Dermis blood vessel endothelial cell (primary cell): ENCODE measurements at places on chromosomes 11 and 22. TPM values are rescaled to one million over a fixed set of nuclear protein-coding genes. Genes with fewer than 3 reads are reported as not detected.

DAGLA gene
- total RNA-seq = 4.4 and 4.7 TPM in 2 replicates

CAPN1 gene
- 97.2 and 207 TPM in 2 replicates for total RNA-seq

APOA5 gene
- total RNA-seq = not detected in 2 replicates

OTUB1 gene
- total RNA-seq = 52.3 and 57.7 TPM in 2 replicates

DNA sequence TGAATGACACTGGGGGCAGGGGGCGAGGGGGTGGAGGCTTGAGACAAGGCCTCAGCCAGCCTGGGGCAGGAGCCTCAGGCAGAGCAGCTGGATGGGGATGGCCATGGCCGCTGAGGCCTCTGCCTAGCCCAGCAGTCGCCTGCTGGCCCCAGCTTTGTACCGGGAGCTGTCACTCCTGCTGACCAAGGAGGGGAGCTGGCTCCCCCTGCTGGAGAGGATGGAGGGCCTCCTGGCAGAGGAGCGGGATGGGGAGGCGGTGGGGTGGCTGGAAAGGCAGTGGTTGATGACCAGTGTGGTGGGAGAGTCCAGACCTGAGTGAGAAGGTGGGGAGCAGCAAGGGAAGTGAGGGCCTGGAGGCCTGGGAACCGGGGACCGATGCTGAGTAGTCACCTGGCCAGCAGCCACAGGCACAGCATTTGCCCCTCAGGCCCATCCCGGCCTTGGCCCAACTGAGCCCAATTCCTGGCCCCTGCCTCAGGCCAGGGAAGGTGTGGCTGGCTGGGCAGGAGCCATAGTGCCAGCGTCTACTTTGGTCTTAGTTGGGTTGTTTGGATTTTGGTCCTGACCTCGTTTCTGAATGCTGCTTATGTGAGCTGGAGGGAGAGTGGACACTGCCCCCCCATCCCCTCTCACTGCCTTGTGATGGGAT lies 6.0 kb upstream of the SUSD2 start:
- DNase-seq = peak; percentile 90

- no peak for DNase-seq
Measured at GRCh38 chr22:46757104-46757503, 5.3 kb upstream of the TBC1D22A start.

GRCh38 chr11:2314525-2315394 lies 12.9 kb downstream of the TSPAN32 start:
- peak; percentile 15 for DNase-seq

GRCh38 chr11:48050304-48050703 lies 69.9 kb downstream of the PTPRJ start:
- DNase-seq = no peak

- no peak for DNase-seq
Measured at GRCh38 chr11:44857490-44858090, 93.1 kb downstream of the TP53I11 start.

DNA sequence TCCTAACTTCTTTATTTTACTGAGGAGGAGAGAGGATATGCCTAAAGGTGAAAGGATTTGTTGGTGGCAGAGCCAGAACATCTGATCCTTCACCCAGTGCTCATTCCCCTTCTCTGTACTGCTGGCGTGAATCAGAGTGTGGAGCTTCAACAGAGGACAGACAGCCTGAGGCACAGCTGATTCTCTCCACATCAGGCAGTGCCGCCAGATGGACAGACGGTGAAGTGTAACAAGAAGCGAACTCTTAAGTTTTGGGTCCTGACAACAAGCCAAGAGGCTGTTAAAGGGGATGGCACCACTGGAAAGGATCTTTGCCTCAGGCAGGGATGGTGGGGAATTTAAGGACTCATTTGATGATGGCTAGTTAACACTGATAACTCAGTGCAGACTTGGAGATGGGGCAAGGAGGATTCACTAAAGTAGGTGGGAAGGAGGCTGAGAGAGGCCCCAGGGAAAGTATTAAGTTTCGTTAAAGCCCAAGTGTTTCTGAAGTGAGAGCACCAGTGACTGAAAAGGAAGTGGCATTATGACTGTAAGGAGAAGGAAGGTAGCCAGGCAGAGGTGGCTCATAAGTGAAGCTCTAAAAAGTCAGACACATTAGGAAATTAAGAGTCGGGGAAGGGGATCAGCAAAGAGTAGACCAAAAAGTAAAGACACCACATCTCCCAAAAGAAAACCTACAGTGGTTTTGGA lies 81.3 kb downstream of the CLPB start:
- DNase-seq = no peak

DNA sequence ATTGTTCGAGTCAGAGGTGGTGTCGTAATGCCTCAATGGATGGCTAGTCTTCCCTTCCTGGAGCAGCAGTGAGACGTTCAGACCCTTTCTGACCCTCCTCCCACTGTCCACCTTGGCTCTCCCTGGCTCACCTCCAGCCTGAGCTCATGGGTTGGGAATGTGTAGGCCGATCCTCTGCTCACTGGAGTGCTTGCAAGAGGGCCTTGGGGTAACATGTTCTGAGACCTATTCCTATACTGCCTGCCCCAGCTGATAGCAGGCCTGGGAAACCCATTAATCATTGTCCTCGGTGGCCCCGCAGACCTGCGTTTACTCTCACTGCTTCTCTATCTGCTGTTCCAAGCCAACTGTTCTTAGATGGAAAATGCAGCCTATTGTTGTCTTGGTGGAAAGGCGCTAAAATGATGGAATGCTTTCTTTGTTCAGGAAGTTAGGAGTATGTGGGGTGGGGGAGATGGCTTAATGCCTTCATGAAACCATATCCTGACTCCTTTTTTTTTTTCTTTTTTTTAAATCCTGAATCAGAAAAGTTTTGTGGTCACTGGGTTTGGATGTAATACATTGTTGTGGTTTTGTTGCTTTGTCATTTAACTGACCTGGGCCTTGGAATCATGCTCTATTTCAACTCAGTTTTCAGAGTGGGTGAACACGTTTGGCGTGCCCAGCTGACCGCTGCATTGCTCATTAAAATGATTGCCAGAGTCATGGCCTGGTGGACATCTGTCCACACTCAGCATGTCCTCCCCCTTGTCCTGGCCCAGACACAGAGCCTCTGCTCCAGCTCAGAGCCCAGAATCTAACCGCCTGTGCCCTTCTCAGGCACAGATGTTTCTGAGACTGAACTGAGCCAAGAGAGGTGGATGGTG lies 72.5 kb downstream of the MICAL2 start:
- DNase-seq = peak; percentile 98

DNA sequence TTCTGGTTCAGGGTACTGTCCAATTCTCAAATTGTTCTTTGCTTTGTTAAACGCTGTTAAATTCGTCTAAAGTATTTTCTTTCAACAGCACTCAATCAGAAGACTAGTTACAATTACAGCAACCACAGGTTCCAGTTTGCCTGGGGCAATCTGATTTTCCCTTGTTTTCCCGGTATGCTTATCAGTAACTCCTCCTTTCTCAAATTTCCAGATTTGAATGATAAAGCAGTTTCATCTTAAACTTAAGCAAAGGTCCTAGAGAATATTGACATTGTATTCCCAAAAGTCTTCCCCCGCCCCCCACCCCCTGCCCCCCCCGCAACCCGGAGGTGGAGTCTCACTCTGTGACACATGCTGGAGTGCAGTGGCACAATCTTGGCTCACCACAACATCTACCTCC lies 10.5 kb upstream of the USP28 start:
- no peak for DNase-seq

DNA sequence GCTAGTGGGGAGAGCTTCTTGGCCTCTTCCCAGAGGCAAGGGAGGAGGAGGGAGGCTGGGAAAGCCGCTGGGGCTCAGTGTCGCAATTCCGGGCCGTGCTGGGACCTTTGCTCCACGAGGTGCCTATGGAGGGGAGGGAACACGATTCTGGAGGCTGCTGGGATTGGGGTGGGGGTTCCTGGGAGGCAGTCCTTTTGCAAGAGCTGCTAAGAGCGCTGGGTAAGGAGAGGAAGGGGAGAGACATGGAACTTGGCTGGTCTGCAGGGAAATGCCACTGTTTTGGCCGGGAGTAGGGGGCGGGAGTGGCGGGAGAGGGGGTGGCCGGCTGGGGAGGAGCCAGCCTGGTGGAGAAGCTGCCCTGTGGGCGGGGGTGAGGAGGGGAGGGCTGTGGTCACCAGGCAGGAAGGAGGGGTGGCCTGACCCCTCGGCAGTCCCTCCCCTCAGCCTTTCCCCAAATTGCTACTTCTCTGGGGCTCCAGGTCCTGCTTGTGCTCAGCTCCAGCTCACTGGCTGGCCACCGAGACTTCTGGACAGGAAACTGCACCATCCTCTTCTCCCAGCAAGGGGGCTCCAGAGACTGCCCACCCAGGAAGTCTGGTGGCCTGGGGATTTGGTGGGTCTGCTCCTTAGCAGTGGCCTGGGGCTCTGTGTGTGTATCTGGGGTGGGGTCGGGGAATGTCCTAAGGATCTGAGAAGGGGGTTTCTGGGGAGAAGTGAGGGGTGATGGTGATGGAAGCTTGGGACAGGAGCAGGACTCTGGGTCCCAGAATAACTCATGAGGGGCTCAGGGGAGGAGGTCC lies at the start of gene NR1H3:
NR1H3 (plus strand) TSS at position 480 of the 800 bp plus-strand sequence. CDS start 1,221 bp downstream, outside the sequence.
- peak; percentile 48 for DNase-seq
